ENCODE measurements at places on chromosomes 7 and 10.

DNA sequence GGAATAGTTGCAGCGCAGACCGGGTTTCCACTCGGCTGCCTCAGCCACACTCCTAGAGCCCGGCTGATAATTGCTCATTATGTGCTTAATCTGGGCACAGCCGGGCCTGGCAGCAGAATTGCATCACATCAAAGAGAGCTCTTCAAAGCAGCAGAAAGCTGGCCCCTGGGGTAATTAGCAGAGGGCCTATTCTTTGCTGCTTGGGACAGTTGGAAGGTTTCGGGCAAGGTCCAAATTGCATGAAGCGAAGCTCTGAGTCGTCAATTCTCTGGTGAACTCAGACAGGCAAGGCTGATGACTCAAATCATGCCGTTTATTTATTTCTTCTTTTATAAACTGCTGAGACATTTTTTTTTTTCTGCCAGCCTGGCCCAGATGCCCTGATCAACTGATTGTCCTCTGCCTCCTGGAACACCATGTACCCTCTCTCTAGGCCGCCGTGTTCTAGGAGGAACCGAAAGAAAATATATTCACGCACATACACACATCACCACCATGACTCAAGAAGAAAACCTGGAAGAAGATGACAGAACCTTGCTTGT is 242.2 kb downstream of the RAB11FIP2 start:
- no peak for DNase-seq

DNA sequence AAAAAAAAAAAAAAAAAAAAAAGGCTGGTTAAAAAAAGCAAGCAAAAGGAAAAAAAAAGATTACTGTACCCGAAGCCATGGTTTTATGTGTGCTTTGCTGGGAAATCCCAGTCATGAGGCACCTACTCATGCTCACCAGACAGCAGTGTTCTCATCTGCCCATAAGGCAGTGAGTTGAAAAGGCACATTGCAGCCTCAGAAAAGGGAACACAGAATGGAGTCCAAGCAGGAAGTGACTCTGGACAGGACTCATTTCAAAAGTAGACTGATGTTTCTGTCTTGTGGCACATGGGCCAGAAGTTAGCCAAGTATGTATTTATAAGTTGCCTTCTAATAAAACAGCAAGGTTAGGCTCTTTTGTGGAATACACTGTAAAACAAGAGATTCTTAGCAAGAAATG is 40.2 kb downstream of the PDSS1 start:
- no peak for DNase-seq

- peak; percentile 79 for DNase-seq
Measured at GRCh38 chr10:103727546-103727963, 127.8 kb downstream of the SH3PXD2A start.

DNA sequence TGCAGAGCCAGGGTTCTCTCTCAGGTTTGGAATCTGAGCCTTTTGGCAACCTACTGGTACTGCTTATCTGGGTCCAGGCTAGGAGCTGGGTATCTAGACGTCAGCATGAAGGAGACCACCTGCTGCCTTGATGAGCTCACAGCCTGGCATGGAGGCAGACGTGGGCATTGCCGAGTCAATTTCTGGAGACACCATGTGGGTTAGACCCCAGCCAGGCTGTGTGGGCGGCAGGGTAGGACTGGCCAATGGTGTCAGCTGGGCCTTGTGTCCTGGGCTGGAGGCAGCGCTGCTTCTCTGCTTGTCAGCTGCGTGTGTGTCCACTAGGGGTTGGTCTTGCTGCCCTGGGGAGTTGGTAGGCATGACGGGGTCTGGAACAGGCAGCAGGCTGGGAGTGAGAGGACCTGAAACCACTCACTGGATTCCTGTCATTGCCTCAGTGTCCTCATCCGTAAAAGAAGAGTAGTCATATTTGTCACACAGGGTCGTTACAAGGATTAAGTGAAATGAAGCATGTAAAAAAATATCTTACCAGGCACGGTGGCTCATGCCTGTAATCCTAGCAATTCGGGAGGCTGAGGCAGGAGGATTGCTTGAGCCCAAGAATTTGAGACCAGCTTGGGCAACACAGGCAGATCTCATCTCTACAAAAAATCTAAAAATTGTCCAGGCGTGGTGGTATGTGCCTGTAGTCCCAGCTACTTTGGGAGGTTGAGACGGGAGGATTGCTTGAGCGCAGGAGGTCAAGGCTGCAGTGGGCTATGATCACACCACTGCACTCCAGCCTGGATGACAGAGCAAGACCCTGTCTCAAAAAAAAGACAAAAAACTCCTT is 31.7 kb upstream of the ANKRD2 start:
- no peak for DNase-seq

- no peak for DNase-seq
Measured at GRCh38 chr7:8114175-8114574, 145.6 kb downstream of the GLCCI1 start.

DNA sequence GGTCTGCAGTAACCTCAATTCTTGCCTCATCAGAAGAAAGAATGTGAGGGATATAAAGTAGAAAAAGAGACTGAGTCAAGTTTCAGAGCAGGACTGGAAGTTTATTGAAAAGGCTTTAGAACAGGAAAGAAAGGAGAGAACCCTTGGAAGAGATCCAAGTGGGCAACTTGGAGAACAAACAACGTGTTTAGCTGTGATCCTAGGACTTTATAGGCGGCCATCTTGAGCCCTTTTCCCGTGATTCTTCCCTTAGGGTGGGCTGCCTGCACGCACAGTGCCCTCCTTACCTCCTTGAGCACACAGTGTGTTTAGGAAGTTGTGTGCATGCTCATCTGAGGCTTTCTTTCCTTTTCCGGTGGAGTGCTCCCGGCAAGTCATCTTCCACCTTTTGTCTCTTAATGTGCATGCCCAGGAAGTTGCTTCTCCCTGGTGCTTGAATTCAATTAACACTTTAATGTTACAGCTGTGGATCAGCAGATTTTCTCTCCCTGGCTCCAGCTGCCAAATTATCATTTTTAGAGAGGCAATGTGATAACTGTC is 59.8 kb downstream of the ENTPD1 start:
- DNase-seq = no peak

- no peak for DNase-seq
Measured at GRCh38 chr10:34918060-34918775, 103.1 kb upstream of the PARD3 start.

DNA sequence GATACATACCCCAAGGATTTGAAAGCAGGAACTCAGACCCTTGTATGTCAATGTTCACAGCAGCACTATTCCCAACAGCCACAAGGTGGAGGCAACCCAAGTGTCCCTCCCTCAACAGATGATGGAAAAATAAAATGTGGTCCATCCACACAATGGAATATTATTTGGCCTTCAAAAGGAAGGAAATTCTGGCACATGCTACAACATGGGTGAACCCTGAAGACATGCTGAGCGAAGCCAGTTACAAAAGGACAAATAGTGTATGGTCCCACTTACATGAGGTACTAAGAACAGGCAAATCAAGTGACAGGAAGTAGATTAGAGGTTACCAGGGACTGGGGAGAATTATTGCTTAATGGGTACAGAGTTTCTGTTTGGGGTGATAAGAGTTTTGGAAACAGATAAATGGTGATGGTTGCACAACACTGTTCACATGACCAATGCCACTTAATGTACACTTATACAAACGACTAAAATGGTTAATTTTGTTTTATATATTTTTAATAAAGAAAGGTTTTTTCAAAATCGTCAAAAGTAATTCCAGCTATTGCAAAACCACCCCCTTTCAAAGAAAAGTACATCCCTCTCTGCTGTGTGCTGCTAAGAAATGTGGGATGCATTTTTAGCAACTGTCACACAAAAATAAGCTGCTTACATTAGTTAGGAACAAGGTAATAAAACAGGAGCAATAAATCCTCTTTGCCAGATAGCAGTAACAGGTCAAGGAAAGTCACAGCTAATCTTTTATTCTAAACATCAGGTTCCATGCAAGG is 85.7 kb downstream of the GRB10 start:
- no peak for DNase-seq

DNA sequence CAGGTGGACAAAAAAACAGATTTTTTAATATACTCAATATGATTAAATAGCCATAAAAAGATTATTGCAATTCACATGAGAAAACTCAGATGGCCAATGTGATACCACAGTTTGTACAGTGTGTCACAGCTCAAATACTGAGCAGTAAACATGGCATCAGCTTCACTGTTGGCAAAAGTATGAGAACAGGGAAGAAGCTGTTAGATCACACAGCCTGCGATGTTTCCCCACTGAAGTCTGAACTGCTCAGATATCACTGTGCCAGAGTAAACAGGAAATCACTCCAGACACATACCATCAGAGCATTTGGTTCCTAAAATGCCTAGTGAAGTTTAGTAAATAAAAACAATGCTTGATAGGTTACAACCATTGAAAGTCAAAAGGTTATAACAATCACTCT is 347.8 kb downstream of the ETV1 start:
- no peak for DNase-seq

All from sciatic nerve (tissue), 2 donors.